ENCODE measurements at places on chromosomes 3 and 15. TPM values are rescaled to one million over a fixed set of nuclear protein-coding genes. Genes with fewer than 3 reads are reported as not detected.

DNA sequence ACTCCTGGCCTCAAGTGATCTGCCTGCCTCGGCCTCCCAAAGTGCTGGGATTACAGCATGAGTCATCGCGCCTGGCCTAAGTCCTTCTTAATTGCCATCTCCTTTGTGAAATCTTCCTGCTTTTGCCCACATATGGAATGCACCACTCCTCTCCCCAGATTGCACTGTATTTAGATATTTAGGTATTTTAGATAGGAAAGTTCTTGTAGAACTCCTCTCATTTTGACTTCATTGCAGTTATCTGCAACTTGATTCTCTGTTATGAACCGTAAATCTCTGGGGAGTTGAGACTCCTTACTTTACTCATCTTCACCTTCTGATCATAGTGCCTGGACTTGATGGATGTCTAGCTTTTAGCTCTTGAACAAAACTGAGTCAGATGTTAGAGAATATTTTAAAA is 150.7 kb downstream of the AKAP13 start:
- DNase-seq: no peak

DNA sequence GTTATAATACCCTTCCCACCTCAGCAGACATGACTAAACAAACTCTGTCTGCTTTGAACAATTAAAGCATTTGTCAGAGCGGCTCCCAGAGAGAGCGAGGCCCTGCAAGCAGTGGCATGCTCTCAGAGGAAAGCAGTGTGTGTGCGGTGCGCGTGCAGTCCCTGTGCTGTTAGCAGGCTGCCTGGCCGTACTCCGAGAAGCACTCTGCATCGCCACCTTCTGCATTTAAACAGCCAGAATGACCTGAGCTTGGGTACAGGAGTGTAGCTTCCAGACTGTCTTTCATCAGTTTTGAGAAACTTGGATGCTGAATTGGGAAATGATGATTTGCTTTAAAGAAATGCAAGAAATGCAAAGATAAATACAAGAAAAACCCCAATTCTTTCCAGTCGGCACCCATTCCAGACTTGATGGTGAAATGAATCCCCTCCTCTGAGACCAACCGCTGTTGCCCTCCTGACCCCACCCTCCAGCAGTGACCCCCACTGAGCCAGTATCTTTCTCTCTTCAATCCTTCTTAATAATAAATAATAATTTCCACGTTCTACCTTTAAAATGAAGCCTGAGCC is 113.5 kb downstream of the VGLL4 start:
- peak; percentile 44 for DNase-seq

GRCh38 chr3:119148493-119149180 is 2.7 kb downstream of the TEX55 start:
- DNase-seq: no peak

DNA sequence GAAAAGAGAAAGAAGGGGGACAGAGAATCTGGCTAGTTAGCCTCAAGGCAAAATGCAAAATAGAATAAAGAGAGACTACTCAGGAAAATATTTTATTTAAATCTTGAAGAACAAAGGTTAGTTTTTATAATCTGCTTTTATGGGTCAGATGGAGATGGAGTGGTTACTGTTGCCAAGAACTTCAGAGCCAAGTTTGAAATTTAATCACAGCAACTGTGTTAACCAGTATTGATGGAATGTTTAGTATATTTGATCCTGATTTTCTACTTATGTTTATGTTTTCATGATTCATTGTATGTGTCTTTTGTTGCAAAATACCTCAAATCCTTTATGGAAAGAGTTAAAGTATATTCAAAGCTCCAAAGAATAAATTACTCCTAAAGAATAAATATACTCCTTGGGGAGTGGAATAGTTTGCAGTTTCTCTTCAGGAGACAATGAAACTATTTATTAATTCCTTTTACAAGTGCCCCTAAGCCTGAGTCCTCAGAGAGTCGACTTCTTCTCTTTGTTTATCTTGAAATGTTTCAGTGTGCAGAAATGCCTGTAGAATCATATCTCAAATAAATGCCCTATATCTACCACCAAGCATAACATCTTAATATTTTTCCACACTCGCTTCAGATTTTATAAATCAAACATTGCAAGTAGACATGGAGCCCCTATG is 60.9 kb upstream of the THSD4 start:
- no peak for DNase-seq

- no peak for DNase-seq
These were observed 14.3 kb downstream of the BCL2L10 start for GRCh38 chr15:52098323-52098722.

DNA sequence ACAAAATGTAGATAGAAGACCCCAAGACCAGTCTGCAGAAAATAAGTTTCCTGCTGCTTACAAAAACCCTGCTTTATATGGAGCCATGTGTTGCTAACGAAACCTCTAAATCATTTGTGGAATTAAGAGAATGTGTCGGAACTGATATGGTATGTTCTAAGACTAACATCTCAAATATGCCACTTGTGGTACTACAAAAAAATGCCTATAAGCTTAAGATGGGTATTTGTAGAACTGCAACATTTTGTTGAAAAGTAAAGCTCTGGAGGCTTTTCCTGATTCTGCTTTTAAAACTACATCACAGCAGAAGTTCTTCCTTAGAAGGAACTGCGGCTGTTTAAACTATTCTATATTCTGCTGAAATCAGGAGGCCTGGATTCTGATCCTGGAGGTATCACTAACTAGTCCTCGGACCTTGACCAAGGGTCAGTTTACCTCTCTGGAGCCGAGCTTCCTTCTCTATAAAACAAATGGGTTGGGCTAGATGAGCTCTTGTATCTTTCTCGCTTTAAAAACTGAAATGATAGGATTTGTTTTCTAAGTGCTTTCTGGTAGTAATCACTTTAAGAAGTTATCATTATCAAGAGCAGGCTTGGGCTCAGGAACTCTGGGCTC is 74.9 kb downstream of the RAD18 start:
- no peak for DNase-seq

DNA sequence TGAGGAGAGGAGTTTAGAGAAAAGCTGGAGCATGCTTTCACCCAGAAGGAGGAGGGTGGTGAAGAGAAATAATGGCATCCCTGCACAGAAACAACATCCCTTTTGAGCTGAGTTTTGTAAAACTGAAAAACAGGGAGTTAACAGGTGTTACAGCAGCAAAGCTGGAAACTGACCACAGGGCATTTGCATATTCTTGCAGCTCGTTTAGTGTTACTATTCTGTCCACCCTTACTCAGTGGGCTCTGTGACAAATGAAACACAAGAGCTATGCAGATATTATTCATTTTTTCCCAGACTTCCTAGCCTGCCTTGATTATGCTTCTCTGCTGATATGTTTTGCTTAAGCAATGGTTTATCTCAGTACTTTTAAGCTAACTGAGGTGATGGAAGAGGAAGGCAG is 272.0 kb downstream of the NEK10 start:
- no peak for DNase-seq

DNA sequence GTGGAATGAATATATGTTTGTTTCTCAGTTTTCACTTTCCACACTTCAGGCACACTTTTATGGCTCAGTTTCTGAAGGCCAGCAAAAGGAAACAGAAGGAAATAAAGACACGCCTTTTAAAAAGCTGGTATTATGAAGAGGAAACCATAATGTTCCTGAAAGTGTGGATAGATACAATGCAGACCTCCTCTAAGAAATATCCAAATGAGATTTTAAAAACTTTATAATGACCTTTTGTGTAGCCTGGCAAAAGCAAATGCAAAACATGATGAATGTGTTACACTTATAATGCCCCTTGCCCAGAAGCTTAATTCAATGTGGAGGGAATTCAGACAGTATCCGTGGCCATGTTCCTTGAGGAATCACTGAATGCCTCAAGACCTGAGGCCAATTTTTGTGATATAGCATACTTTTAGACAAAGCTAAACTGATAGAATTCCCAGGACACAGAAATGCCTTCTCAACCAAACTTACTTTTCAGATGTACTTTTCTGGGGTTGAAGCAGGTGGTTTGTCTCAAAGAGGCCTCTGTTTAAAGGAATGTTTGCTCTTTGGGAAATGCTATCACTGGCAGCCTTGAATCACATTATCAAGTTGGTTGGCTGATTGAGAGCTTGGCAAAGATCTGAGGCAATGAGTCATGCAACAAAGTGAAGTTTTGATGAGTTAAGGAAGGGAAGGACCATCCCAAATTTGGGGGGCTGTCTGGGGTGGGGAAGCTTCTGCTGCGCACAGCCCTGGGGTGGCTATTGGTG is 77.1 kb upstream of the CACNA2D3 start:
- no peak for DNase-seq

DNA sequence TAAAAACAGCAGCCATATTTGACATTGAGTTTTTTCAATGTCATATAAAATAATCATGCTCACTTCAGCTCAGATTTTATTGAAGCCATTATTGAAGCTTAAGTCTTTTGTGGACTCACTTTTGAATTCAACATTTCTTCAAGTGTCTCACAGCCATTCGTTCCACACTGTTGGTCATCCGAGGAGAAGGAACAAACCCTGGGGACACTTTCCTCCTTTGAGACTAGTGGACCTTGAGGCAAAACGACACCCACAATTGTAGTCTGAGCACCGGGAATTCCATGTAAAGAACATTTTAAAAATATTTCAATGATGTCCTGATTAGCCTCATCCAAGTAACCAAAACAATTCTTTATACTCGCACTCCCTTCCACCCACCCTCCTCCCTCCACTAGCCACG is 174.7 kb downstream of the CD47 start:
- no peak for DNase-seq

GRCh38 chr3:56781762-56782161 is 20.0 kb downstream of the ARHGEF3 start:
- DNase-seq: no peak

DNA sequence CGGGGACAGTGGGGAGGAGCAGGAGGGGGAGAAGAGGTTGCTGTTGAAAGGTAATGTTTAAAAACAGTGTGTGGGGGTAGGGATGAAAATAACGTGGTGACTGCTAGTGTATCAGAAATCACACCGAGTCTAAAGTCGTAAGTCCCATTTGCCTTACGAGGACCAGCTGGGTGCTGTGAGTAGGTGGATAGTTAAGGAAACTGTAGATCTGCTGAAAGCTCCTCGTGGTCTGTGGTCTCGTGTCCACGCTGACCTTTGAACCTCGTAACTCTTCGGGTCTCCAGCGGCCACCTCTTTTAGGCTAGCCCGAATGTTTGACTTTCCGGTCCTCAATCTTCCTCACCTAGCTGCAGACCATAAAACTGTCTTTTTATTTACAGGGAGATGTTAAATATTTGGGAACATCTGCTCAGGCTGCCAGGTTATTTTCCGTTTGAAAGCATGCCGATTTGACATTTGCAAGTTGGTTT is 29.3 kb upstream of the ST3GAL6 start:
- DNase-seq: no peak

GRCh38 chr15:48544778-48545177 is 100.7 kb downstream of the FBN1 start:
- DNase-seq: no peak

DNA sequence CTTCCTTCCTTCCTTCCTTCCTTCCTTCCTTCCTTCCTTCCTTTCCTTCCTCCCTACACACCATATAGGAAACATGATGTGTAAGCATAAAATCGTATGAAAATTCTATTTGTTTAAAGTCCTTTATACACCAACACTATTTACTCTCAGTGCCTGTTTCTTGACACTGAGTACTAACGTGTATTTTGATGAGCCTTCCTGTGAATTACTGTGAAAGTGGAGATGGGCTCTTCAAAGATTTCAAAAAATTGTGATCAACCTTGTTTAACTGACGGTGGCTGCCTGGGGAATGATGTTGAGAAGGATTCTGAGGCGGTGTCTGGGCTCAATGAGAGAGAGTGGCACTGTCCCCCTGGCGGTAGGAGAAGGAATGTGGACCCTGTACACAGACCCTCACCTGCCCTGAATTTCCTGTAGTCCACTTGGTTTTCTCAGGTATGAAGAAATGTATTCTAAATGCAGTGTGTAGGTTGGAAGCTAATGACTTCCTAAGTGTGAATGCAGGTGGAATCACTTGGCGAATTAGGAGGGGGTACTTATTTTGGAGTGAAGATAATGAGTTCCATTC is 237.9 kb downstream of the GAP43 start:
- DNase-seq: no peak

GRCh38 chr15:43792761-43793476 is 799 bp downstream of the SERF2 start:
- DNase-seq: no peak

DNA sequence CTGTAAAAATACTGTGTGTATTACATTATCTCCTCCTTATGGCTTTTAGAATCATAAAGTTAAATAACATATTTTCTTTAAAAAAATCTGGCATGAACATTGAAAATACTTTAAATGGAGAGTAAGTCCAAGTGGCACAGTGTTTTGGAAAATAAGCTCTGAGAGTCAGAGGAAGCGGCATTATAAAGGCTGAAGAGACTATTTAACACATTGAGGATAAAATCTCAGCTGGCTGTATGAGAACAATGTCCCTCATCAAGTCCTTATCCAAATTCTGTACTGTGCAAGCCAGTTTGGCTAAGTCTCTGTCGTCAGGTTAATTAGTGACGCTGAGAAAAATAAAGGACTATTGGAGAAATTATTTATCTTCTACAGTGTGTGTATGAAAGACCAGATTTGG is 245.5 kb downstream of the MFSD1 start:
- no peak for DNase-seq

DNA sequence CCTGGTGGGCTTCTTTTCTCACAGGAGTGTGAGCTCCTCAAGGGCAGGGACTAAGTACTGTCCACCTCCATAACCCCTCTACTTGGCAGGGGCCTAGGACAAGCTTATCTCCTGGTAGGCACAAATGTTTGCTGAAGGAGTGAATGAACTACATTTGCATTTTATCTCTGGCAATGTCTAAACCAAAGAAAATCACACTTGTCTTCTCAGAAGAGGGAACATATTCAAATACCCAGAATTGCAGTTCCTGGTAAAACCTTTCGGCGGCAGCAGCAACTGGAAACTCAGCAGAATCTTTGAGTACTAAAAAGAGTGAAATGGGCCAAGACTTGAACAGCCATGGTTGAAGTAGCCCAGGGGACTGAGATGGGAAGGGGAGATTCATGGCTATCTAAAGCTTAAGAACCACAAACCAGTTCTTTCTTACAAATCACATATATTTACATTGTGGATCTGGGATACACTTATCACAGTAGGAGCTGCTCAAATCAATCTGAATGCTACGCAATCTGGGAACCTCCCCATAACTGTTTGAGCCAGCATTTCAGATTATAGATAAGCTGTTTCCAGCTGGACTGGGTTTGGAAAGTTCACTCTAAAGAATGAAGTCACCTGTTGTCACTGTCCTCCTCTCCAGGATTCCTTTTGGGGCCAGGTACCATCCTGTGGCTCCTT is 18.7 kb upstream of the PTPN9 start:
- DNase-seq: no peak

- DNase-seq: no peak
These were observed 12.4 kb downstream of the APOD start for GRCh38 chr3:195571361-195571760.

DNA sequence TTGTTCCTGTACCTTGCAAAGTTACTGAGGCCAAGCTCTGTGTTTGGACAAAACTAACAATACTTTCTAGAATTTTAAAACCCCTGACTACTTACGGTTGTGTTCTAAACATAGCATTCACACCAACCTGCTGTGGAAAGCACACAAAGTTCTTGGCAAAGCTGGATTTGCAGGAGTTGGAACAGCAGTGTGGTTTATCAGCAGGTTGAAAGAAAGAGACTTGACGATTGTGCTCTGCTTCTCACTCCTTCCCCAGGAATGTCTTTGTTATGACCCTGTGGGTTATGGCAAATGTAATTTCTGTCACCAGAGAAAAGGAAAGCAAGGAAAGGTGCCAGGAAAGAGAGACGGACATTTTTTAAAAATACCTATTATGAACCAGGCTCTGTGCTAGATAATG is 165.5 kb upstream of the TGFBR2 start:
- DNase-seq: no peak

Gene EBLN2
- total RNA-seq: 4.1 TPM

Gene SKOR1
- 1.1 TPM for total RNA-seq

Gene CSPG4
- 12.8 TPM for total RNA-seq

Gene LRRN1
- total RNA-seq: 4.9 TPM

Gene MESP2
- not detected for total RNA-seq

All from suprapubic skin (tissue), 4 donors.